ENCODE measurements at places on chromosomes 13 and 19.

- no peak for DNase-seq
Observed at GRCh38 chr13:69108486-69108885, 999.1 kb upstream of the ATXN8OS start.

- DNase-seq = peak; percentile 68
Observed at GRCh38 chr19:8252922-8253589, 43.9 kb downstream of the CERS4 start.

DNA sequence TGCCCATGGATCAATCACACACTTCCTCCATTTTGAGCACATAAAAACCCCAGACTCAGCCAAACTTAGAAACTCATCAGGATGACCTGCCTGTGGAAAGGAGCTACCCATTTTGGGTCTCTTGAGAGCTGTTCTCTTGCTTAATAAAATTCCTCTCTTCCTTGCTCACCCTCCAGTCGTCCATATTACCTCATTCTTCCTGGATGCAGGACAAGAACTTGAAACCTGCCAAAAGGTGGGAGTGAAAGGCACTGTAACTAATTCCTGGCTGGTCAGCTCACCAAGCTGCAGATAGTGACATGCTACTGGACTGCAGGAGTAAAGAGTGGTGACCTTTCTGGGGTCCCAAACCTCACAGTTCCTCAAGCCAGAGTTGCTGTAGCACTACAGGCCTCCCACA is 20.2 kb downstream of the LIG4 start:
- no peak for DNase-seq

GRCh38 chr19:16036397-16036925 is 39.8 kb upstream of the TPM4 start:
- DNase-seq = no peak

DNA sequence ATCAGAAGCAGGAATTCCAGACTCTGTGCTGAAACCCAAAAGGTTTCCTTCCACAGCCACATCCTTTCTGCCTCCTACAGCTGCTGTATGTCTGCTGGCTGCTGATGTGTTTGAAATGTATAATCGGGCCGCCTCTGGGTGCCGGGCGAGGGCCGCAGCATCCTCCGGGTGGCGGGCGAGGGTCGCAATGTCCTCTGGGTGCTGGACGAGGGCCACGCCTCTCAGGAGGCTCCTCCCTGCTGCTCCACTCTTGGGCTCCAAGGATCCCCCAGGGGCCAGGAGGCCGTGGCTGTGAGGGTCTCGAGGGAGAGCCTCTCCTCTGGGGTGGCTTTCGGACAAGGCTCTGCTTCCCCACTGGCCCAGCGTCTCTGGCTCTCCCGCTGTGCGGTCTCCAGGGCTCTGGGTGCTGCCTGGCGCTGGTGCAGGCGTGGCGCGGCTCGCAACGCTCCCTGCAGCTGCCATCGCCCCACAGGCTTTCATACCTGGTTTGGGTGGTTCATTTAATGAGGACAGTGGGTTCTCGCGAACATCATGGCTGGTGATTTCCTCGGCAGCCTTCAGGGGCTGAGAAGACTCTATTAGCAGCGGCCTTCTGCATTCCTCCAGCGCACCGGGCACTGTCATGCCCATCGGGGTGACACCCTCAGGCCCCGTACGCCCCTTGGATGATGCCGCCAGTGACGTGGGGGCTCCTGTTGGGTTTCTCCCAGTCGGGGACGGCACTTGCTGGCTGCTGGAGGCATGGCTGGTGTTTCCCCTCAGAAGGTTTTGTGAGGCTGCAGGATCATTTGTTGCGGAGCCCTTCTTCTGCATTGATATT is 41.8 kb upstream of the GRTP1 start:
- DNase-seq = no peak

DNA sequence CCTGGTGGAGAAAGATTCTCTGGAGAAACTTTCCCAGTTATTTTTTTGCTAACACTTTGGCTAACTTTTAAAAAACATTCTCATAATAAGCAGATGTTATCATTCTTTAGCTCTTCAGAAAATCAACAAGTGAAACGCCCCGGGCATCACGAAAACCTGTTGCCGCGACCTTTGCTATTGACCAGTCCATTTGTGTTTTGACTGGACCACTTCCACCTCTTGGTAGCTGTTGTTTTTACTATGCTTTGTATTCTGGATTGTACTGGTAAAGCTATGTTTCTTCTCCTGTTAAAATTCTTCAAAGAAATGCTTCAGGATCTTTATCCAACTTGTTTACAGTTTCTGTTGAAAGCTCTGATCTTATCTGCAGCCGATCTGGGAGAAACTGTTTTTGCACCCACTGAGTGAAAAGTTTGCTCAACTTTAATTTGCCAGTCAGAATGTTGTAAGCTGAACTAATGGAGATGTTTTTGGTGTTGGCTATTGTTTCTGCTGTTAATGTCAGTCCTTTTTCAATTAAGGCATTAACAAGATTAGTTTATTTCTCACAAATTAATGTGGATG is 23.3 kb downstream of the UFM1 start:
- no peak for DNase-seq

DNA sequence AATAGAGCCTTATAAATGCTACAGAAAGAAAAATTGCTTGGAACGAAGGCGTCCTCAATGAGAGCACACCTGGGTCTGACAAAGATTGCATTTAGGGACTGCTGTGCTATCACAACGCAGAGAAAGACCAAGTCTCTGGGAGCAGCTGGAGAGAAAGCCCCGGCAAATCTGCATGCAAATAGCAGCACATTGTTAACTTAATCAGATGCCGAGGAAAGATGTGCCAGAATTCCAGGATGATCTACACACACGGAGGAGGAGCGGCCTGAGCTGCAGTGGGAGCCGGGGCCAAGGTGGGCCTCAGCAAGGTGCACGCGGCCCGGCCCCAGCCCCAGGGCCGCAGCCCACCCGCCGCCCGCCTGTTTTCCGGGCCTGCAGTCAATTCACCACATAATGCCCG is 1.4 kb downstream of the ZNF536 start:
- no peak for DNase-seq

DNA sequence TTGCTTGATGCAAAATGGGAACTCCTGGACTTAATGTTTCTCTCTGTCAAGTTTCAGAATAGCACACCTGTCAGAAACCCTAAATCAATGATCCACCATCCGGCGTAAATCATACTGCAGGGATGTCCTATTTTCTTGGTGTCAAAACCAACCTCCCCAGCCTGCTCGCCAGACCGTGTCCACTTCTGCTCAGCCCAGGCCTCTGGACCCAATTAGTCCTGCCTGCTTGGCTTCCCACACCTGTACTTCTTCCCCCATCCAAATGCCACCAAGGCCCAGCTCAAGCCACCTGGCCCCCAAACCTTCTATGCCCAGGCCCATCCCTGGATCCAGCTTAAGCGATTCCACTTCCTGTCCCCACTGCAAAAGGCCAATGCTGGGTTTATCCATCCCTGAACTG is 25.1 kb upstream of the PEPD start:
- no peak for DNase-seq

GRCh38 chr13:47858042-47859025 is 142.7 kb downstream of the SUCLA2 start:
- DNase-seq = no peak

DNA sequence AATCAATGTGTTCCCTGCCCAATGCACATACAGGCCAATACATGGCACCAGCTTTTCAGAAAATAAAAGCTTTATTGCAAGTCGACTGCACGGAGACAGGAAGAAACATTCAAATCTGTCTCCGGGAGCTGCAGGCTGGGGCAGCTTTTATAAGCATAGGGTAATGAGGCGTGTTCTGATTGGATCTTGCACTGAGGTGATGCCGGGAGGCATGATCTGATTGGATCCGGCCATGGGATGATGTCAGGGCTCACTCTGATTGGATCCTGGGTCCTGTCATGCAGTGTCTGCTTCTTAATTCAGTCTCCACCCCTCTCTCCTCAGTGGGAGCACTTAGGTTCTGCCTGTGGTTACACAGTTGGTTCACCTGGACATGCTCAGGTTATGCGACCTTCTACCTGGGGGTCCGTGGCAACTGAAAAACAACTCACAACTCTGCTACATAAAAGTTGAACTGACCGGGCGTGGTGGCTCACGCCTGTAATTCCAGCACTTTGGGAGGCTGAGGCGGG is 11.8 kb upstream of the FBN3 start:
- DNase-seq = no peak

- no peak for DNase-seq
Observed at GRCh38 chr19:48798937-48799336, 11.9 kb downstream of the BCAT2 start.

DNA sequence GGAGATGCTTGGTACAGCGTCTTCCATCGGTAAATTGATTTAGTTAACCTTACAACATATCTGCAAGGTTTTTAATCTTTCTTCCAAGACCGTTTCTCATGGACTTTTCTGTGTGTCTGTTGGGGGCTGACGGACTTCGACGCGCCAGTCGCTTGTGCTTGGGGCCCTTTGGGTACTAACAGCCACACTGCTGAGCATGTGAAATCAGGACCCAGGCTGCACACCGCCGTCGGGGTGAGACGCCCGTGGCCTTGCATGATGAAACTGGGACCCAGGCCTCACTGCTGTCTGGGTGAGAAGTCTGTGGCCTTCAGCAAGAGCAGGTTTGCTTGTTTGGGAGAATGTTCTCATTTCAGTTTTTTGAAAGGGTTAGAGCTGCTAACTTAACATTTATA is 9.8 kb downstream of the ATP4B start:
- no peak for DNase-seq

Data from effector memory CD4-positive, alpha-beta T cell (primary cell).